HS-27A (cell line): ENCODE measurements at places on chromosomes 16 and 17.

DNA sequence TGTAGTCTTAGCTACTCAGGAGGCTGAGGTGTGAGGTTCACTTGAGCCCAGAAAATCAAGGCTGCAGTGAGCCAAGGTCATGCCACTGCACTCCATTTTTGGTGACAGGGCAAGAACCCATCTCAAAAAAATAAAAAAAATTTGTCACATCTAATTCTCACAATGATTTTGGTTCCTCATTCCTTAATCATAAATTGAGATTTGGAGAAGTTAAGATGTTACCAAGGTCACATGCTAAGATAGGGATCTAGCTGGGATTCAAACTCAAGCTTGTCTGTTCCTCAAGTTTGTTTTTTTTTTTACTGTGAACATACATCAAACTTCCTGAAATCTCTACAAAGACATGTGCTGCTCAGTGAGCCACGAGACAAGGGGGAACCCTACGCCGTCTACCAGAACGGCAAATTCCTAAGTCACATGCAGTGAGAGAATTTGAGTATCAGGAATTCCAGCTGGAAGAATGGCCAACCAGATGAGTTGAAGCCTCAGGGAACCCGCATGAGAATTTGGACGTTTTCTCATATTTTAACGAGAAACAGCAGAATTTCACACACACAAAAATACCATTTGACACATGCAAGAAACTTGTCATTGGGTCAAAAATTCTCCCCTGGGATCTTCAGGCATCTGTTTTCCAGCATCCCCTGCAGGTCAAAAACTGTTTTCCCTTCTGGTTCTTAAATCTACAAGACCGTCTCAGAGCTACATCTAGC is 414.1 kb upstream of the GOT2 start:
- DNase-seq, result peak; percentile 80

GRCh38 chr17:80456465-80457235 is 19.8 kb downstream of the NPTX1 start:
- no peak for DNase-seq

DNA sequence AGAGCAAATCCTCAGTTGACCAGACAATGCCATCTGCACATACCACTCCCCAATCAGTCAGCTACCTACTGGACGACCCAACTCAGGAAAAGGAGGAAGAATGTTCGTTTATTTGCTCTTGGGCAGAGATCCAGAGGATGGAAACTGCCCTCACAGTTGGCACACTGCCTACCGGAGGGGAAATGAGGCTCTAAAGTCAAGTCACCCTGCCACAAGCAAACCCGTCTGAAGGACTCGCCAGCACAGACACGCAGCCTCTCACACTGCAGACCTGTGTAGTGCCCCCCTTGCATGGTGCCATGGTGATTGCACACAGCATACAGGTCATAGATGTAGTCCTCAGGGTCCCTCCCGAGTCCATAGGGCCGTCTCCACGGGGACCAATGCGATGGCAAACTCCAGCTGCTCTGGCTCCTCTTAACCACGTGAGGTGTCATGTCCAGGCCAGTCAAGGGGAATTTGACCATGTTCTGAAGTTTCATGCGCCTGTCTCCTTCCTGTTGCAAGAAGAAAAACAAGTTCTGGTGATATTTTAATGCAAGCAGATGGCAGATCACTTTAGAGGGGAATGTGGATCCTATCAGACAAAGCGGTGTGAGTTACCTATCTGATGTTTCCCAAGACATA is 69.5 kb downstream of the USP31 start:
- no peak for DNase-seq

DNA sequence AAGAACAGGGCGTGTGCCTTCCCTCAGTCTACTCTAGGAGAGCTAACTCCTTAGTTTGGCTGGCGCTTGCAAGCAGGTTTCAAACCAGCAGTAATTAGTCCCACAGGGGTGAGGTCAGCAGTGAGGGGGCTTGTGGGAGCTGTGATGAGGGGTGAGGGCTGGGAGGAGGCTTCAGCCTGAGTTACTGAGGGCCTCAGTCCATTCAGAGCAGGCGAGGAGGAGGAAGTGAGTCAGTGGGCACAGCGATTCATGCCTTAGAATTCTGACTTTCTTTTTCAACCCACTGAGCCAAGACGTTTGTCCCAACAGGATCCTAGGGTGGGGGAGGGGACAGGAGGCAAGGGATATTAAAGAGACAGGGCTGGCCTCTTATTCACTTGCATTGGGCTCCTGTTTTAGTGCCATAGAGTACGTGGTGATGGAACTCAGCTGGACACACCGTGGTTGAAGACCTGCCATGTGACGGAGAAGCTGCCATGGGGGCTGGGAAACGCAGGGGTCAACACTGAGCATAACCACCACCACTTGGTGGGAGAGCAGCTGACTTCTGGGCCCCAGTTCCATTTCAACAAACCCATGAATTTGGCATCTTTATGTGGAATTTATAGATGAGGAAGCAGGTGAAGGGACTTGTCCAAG is 8.3 kb upstream of the ITGA3 start:
- DNase-seq, result no peak

- no peak for DNase-seq
Measured at GRCh38 chr16:78985716-78986605, 614.6 kb downstream of the MAF start.

DNA sequence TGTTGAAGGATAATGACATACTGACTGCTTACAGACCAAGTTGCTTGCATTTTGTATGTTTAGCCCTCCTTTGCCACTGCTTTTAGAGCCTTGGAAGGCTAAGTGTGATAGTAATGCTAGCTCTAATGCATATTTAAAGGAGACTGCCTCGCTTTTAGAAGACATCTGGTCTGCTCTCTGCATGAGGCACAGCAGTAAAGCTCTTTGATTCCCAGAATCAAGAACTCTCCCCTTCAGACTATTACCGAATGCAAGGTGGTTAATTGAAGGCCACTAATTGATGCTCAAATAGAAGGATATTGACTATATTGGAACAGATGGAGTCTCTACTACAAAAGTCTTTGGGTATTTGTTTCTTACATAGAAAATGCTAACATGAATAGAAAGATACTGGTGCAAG is 19.1 kb downstream of the CAPNS2 start:
- no peak for DNase-seq

GRCh38 chr17:71413935-71414334 is 706.9 kb upstream of the SOX9 start:
- no peak for DNase-seq

DNA sequence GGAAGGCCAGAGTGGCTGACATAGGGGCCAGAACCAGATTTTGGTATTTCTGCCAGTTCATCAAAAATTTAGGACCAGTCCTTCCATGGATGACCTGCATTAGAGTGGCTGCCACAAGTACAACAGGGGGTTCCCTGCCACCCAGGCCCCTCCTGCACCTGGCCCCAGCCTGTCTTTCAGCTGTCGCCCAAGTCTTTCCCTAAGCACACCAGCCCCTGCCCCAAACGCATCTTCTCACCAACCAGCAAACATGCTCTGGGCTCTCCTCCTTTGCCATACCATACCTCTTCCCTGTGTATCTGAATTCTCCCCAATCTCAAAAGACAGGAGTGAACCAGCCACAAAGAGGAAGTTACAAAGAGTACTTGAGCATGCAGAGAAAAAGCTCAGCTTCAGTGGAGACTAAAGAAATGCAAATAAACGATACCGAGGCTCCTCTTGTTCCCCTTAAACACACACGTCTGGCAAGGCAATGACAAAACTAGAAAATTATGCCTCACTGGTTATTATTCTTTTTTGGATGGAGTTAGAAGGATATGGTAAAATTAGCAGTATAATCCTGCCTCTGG is 130.6 kb downstream of the DYNLRB2 start:
- no peak for DNase-seq

DNA sequence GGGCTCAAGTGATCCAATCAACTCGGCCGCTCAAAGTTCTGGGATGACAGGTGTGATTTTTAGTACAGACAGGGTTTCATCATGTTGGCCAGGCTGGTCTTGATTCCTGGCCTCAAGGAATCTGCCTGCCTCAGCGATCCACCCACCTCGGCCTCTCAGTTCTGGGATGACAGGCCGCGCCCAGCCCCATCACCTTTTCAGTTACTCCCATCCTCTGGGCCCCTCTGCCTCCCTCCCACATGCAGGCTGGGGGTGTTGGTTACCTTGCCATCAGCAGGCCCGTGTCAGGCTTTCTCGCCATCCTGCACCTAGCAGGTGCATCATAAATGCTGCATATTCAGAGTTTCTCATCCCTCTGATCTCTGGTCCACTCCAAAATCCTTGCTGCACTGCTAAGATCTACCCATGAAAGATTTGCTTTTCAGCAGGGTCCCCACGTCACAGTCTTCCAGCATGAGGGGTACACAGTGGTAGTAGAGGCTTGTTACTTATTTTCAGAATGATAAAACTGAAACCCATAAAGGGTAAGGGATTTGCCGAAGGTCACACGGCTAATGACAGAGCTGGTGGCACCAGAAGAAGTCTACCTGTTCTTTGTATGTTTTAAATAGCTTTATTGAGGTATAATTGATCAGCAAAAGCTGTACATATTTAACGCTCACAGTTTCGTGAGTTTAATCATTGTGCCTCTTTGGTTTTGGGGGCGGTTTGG is 16.6 kb downstream of the PMM2 start:
- no peak for DNase-seq
